ENCODE measurements at places on chromosomes 6 and 20. TPM values are rescaled to one million over a fixed set of nuclear protein-coding genes. Genes with fewer than 3 reads are reported as not detected.

DNA sequence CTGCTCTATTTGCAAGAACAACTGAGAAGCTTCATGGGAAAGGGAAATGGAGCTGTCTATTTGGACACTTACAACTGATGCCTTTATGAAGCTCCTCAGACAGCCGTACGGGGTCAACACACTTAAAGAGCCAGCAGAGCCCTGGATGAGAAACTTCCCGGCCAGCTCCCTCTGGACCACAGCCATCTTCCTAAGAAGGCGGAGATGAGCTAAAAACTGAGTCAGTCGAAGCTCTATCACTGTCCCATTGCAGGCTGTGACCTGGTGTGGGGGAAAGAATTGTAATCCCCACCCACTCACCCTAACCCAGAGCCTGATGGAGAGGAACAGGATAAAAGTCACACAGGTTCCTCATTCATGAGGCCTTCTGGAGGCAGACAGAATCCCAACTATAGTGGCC, 360.4 kb upstream of the JARID2 start:
- no peaks in the 10 kb centered on the region for H3K36me3 ChIP-seq
- no peaks in the 10 kb centered on the region for H3K27me3 ChIP-seq
- no peak for DNase-seq

DNA sequence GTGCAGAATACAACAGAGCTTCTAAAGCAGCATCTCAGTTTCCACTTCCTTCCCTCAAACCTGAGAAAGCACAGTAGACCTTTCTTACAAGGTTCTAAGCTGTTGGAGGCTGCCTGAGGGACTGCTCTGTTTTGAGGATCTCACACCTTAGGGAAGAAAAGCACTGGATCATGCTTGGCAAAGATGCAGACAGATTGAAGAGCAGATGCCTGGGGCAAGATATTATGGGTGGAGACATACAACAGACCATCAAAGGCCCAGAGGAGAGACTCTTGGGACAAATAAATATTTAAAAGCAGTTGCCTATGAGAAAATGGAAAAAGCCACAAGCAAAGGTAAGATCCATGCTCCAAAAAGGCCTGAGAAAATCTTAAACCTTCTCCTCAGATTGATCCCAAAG, 6.2 kb downstream of the ZNF337 start:
- H3K4me1 ChIP-seq: no peaks in the 10 kb centered on the region
- H3K4me3 ChIP-seq: no peak overlapping the region
- DNase-seq: no peak
- H3K36me3 ChIP-seq: no peaks in the 10 kb centered on the region

DNA sequence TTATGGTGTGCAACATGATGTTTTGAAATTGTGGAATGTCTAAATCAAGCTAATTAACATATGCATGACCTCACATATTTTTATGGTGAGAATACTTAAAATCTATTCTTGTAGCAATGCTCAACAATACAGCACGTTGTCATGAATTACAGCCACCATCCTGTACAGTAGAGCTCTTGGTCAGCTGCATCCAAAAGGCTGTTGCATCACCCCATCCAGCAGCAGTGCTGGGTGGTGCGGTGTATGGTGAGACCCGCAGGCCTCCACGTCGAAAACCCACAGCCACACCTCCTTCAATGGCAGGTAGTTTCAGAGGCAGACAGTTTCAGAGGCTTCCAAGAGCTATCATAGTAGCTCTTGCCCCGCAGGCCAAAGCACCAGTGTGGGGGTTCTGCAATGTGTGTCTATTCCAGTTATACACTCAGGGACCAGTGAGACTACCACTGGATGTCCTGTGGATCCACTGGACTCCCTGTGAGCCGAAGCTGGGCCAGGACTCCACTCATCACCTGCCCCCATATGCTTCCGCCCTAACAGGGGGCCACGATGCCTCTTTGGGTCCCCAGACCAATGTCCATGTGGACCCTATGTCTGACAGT, 23.4 kb downstream of the PACSIN1 start:
- no peaks in the 10 kb centered on the region for H3K27me3 ChIP-seq
- no peak overlapping the region for H3K4me3 ChIP-seq
- H3K4me1 ChIP-seq: peaks cover 11% of the 10 kb centered on the region
- no peak overlapping the region for H3K27ac ChIP-seq

DNA sequence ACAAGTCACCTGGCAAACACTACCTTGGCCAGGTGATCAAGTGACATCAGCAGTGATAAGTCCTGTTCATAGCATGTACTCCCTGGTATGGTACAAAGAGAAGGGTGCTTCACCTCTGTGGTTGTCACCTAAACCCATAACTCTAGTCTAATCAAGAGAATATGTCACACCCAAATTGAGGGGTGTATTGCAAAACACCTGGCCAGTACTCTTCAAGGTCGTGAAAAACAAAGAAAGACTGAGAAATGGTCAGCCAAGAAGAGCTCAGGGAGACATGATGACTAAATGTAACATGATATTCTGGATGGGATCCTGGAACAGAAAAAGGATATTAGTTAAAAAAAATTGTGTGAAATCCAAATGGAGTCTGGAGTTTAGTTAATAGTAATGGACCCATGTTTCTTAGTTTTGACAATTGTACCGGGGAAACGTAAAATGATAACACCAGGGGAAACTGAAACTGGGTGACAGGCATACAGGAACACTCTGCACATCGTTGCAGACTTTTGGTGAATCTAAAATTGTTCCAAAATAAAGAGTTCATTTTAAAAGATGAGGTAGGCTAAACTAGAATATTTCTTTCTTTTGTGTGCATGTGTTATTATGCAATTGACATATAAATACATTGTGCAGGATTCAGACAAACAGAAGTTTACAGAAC, 262.0 kb downstream of the CDC5L start:
- no peak overlapping the region for H3K27ac ChIP-seq
- no peak overlapping the region for H3K4me3 ChIP-seq
- H3K4me1 ChIP-seq: no peaks in the 10 kb centered on the region
- DNase-seq: no peak
- H3K36me3 ChIP-seq: no peaks in the 10 kb centered on the region
- no peaks in the 10 kb centered on the region for H3K27me3 ChIP-seq

- DNase-seq: no peak
- H3K4me1 ChIP-seq: no peaks in the 10 kb centered on the region
- no peaks in the 10 kb centered on the region for H3K27me3 ChIP-seq
- H3K4me3 ChIP-seq: no peak overlapping the region
Observed at GRCh38 chr20:15138548-15139126, 801.2 kb upstream of the FLRT3 start.

GRCh38 chr6:154450498-154450897, 60.0 kb downstream of the CNKSR3 start:
- H3K27ac ChIP-seq: no peak overlapping the region
- no peaks in the 10 kb centered on the region for H3K27me3 ChIP-seq
- DNase-seq: peak; percentile 30
- H3K4me1 ChIP-seq: peaks cover 37% of the 10 kb centered on the region

DNA sequence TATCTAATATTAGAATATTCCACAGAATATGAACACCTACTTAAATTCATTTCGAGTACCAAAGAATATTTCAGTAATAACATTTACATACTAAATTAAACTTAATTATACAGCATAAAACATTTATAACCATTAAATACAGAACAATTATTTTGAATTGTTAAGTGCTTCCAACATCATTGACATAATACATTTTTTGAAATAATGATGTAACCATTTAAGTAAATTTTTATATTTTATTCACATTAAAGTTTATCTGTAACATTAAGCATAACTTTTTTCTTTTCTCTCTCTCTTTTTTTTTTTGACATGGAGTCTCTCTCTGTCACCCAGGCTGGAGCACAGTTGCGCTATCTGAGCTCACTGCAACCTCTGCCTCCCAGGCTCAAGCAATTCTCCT, 44.5 kb downstream of the FUT9 start:
- no peak for DNase-seq
- H3K4me3 ChIP-seq: no peak overlapping the region
- H3K4me1 ChIP-seq: peaks cover 19% of the 10 kb centered on the region
- peak overlapping the region; percentile 57 for H3K27ac ChIP-seq
- no peaks in the 10 kb centered on the region for H3K36me3 ChIP-seq
- no peaks in the 10 kb centered on the region for H3K27me3 ChIP-seq

DNA sequence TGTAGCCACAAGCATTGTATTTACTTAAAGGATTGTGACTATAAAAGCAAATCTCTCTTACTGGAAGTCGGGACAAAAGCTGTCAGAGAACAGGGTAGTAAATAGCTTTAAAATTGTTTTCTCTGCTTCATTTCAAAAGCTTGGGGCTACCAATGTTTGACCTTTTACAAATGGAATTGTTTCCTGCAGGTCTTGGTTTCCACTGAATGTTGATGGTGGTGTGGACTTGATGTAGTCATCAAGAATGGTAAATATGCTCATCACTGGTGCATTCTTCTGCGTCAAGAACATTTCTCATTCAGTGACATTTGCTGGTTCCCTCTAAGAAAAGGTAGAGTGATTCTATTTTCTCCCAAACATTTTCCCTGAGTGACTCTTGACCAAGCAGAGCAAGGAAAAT, 435.4 kb upstream of the KHDRBS2 start:
- H3K36me3 ChIP-seq: no peaks in the 10 kb centered on the region
- no peaks in the 10 kb centered on the region for H3K4me1 ChIP-seq
- no peak for DNase-seq
- H3K4me3 ChIP-seq: no peak overlapping the region
- no peaks in the 10 kb centered on the region for H3K27me3 ChIP-seq

- no peaks in the 10 kb centered on the region for H3K36me3 ChIP-seq
- peak overlapping the region; percentile 63 for H3K27ac ChIP-seq
- peak; percentile 97 for DNase-seq
Observed at GRCh38 chr6:94270091-94270948, 851.0 kb upstream of the EPHA7 start.

GRCh38 chr20:434221-434620, 26.1 kb downstream of the RBCK1 start:
- H3K27me3 ChIP-seq: no peaks in the 10 kb centered on the region
- no peak overlapping the region for H3K27ac ChIP-seq
- peaks cover 45% of the 10 kb centered on the region for H3K36me3 ChIP-seq
- H3K4me1 ChIP-seq: no peaks in the 10 kb centered on the region

The C20orf141 gene
- total RNA-seq: not detected

The SPATS1 gene
- total RNA-seq: not detected

The GPX5 gene
- total RNA-seq: not detected

The GRM1 gene
- total RNA-seq: 0.11 TPM
